Hematopoietic multipotent progenitor cell treated with erythropoietin and hydrocortisone succinate and interleukin-3 and kit ligand, for 8 days (in vitro differentiated cells): ENCODE measurements at places on chromosomes 2 and 18.
A peak's percentile ranks its signal among the peaks of the same experiment; 100 is the strongest.

DNA sequence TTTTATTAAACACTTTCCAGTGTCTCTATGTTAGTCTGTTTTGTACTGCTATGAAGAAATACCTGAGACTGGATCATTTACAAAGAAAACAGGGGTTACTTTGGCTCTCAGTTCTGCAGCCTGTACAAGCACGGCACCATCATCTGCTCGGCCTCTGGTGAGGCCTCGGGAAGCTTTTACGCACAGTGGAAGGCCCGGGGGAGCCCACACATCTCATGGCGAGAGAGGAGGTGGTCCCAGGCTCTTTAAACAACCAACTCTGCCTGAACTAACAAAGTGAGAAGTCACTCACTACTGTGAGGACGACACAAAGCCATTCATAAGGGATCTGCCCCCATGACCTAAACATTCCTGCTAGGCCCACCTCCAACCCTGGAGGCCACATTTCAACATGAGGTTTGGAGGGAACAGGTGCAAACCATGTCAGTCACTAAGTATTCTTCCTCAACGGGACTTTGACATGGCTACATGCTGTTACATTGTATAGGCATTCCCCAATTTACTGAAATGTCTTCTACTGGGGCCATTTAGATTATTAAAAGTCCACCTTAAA is 26.1 kb downstream of the CYB5A start:
- DNase-seq, result no peak

GRCh38 chr2:40507432-40507831 is 55.5 kb upstream of the SLC8A1 start:
- DNase-seq, result no peak

DNA sequence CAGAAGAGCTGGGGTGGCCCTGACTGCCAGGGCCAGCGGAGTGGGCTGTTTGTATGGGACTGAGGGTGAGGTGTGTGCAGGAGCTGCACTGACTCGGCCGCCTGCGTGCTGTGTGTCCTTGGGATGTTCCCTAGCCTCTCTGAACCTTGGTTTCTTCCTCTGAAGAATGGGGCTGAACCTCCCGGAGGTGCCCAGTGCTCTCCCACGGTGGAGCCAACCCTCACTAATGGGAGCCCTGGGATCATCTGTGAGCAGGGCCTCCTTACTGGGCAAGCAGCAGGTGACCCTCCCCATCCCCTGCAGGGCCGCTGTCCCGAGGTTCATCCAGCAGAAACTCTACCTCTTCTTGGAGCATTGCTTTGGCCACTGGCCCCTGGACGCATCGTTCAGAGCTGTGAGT is 11.7 kb upstream of the CCDC74A start:
- no peak for DNase-seq

DNA sequence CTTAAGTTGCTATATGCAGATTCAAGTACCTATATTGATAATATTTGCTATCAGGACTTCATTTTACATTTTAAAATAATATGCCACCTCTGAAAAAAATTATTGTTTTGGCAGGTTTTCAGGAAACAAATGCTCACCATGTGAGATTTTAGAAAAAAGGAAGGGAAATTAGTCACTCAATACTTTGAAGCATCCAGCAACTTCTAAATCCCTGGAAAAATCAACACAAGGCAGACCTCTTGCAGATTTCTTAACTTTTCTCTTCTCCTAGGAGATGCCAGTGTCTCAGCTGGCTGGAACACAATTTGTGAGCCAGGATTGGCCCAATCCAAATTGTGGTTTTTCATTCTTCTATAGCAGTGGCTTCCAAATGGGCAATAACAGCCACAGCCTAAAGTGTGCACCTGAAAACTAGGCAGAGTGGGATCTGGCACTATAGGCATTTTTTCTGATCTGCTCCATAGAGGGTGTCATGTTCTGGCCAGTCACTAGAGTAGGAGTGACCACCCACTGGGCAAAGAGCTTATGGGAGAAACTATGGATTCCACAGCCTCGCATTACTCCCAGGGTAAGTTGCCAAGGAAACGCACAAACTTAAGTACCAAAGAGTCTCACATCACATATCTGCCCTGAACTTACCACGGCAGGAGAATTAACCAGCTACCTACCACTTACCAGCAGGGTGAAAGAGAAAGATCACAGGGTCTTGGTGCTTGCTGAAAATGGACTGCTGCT is 28.1 kb upstream of the THOC1 start:
- no peak for DNase-seq

DNA sequence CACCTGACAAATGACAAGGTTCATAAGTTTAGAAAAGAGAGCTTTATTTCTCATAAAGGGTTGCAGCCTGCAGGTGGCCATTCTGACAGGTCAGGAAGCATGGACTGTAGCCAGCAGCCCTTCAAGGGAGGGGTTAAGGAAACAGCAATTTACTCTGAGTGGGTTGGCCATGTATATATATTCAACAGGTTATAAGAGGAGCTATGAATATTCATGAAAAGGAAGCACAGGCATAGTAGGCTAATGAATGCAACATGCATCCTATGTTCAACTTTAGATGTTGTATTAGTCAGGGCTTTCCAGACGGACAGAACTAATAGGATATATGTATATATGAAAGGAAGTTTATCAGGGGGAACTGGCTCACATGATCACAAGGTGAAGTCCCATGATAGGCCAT is 20.6 kb downstream of the RNU2-63P start:
- no peak for DNase-seq

- DNase-seq, result peak; percentile 34
Measured at GRCh38 chr2:192190474-192190873, 4.3 kb downstream of the TMEFF2 start.
